ENCODE measurements at places on chromosomes 13 and 19.

GRCh38 chr13:46683676-46684260, 113.2 kb downstream of the ESD start:
- H3K4me1 ChIP-seq: no peaks in the 10 kb centered on the region
- no peak for DNase-seq

DNA sequence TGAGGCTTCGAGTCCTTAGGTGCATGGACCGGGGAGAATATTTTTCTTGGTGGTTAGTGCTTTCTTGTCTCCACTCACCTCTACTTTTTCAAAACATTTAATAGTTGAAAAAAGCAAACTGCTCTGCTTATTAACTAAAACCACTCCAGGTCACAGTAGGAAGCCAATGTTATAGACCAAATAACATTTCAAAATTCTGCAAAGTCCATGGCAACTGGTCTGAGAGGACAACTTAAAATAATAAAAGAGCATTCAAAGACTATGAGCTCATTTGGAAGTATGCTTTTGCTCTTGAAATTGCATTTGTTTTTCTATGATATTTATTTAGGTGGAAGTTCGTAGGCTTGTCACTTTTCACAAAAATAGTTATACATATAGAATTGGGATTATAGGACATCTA, 483.0 kb downstream of the DCT start:
- H3K4me1 ChIP-seq: no peaks in the 10 kb centered on the region
- no peak overlapping the region for H3K27ac ChIP-seq
- no peaks in the 10 kb centered on the region for H3K27me3 ChIP-seq
- DNase-seq: no peak
- H3K4me3 ChIP-seq: no peak overlapping the region

GRCh38 chr19:20912973-20913372, 10.1 kb upstream of the ZNF85 start:
- H3K27ac ChIP-seq: no peak overlapping the region
- no peak overlapping the region for H3K4me3 ChIP-seq
- H3K4me1 ChIP-seq: no peaks in the 10 kb centered on the region
- DNase-seq: no peak

DNA sequence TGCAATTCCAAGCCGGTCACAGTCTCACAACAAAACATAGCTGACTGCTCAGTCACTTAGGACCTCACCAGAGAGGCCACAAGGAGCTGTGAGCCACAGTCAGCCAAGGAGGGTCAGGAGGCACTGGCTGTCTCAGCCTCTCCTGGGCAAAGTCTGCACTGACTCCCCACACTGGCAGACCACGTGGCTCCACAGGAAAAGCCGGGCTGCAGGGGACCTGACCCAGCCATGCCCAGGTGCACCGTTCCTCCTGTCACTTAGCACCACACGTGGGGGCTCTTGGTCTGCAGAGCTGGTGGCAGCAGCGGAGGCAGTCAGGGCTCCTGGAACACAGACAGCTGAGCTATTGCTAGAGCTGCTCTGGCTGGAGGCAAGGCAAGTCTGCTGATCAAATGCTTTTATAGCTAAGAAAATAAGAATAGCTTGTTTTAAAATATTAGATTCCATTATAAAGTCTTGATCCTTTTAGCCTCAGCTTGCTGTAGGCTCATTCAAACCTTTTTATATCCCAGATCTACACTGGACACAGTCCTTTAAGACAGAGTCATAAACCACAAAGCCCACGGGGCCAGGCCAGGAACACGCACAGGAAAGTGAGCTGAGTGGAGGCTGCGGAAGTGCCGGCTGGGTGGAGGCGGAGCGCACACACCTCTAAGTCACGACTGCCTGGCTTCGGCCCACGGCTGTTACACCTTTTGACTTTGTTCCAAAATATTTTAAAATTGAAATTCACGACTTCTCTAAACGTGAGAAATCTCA, 744.1 kb downstream of the UQCRFS1 start:
- no peaks in the 10 kb centered on the region for H3K36me3 ChIP-seq
- H3K27ac ChIP-seq: no peak overlapping the region
- H3K27me3 ChIP-seq: peaks cover 4% of the 10 kb centered on the region
- no peak for DNase-seq

- no peak for DNase-seq
- H3K36me3 ChIP-seq: no peaks in the 10 kb centered on the region
- no peaks in the 10 kb centered on the region for H3K27me3 ChIP-seq
- H3K4me1 ChIP-seq: no peaks in the 10 kb centered on the region
- H3K27ac ChIP-seq: no peak overlapping the region
These were observed 4.5 kb downstream of the GTPBP3 start for GRCh38 chr19:17341845-17342244.

DNA sequence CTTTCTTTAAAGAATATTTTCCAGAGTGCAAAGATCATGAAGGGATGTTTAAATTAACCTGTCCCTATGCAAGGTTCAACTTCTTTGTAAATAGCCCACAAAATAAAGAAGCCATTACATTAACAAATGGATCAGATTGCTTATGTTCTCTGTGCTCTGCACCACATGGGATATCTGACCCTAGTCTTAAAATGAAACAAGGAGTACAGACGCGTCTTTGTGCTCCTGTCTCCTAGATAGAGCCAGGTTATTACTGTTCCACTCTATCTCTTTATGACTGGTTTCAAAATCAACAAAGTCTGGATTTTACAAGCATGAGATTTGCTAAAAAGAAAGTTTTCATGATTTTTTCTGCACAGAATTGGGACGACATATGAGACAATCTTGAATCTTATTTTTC, 339.4 kb downstream of the KLF12 start:
- no peaks in the 10 kb centered on the region for H3K4me1 ChIP-seq
- H3K36me3 ChIP-seq: no peaks in the 10 kb centered on the region
- H3K27me3 ChIP-seq: no peaks in the 10 kb centered on the region
- no peak overlapping the region for H3K4me3 ChIP-seq
- DNase-seq: no peak
- no peak overlapping the region for H3K27ac ChIP-seq

- no peak for DNase-seq
- H3K36me3 ChIP-seq: no peaks in the 10 kb centered on the region
- no peak overlapping the region for H3K27ac ChIP-seq
- H3K4me3 ChIP-seq: no peak overlapping the region
- H3K27me3 ChIP-seq: no peaks in the 10 kb centered on the region
These were observed 144.4 kb downstream of the ZNF675 start for GRCh38 chr19:23542562-23542961.

DNA sequence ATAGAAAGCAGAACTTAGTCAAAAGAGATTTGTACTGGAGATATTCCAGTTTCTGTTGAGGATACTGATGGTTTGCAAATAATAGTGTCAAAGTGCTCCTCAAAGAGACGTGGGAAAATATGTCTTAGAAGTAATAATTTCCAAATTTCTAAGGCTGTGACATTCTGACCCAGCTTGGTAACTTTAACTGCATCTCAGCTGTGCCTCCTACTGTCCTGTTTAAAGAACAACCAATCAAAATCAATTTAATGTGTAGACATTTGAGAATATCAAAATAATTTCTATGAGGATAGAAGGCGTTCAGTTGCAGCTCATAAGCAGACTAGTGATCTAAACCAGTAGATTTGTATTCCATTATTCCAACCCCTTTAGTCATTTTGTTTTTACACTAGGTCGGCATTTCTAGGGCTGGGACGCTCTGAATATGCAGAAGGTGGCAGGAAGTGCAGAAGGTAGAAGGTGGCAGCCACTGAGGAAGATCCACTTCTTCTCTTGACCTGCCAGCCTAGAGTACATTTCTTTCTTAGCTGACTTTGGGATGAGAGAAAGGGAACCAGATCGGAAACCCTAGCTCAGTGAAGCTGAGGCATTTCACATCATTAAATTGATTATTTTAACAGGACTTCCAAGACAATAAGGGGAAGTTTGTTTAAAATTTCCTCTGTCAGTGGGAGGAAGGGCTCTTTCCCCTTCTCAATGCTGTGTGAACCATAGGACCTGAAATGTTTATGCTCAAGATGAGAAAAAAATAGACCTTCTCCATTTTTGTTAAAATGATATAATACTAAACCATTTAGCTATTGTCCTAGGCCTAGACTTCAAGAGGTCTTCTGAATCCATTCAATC, 67.5 kb downstream of the COL4A1 start:
- H3K4me1 ChIP-seq: no peaks in the 10 kb centered on the region
- no peak overlapping the region for H3K27ac ChIP-seq
- no peaks in the 10 kb centered on the region for H3K27me3 ChIP-seq
- no peaks in the 10 kb centered on the region for H3K36me3 ChIP-seq
- no peak overlapping the region for H3K4me3 ChIP-seq

DNA sequence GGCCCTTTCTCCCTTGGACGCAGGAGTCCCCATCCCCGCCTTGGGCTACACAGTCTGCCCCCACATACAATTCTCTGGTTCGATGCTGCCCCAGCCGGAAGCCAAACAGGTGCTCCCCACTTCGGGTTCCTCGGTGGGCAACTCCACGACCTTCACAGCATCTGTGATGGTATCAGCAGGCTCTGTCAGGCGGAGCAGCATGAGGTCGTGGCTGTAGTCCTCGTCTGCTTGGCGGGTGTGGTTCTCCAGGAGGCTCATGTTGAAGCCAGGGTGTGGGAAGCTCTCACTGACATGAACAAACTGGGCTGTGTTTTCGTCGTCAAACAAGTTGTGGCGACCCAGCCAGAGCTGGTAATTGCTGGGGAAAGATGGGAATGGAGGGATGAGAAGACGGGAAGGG, 3.5 kb downstream of the KLK1 start:
- no peak for DNase-seq
- no peak overlapping the region for H3K27ac ChIP-seq
- no peak overlapping the region for H3K4me3 ChIP-seq
- H3K36me3 ChIP-seq: no peaks in the 10 kb centered on the region
- H3K27me3 ChIP-seq: peaks cover 69% of the 10 kb centered on the region

DNA sequence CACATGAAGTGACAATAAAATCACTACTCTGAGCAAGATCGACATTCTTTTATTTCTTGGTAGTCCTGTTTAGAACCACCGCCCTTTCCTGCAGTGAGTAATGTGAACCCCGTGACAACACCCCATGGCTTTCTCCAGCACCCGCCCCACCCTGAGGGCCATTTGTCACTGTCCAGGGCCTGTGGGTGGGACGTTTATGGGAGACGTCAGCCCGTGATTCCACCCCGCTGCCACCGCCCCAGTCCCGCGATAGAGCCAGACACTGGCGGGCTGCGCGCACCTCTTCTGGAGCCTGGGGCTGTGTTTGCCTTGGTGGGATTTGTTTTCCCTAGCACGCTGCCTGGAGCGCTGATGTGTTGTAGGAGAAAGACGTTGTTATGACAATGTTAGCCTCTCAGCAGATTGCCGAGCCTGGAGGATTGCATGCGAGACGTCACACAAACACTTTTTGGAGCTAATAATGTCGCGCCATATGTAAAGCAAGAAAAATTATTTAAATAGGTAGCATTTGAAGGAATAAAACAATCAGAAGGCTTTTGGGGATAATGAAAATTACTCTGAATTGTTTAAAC, 263.7 kb downstream of the TEX29 start:
- no peak overlapping the region for H3K4me3 ChIP-seq
- no peaks in the 10 kb centered on the region for H3K36me3 ChIP-seq
- DNase-seq: no peak
- peaks cover 18% of the 10 kb centered on the region for H3K27me3 ChIP-seq
- H3K27ac ChIP-seq: no peak overlapping the region
- H3K4me1 ChIP-seq: no peaks in the 10 kb centered on the region

GRCh38 chr19:15810335-15810734, 5.1 kb downstream of the OR10H1 start:
- no peak for DNase-seq
- no peaks in the 10 kb centered on the region for H3K4me1 ChIP-seq
- H3K36me3 ChIP-seq: no peaks in the 10 kb centered on the region
- no peak overlapping the region for H3K4me3 ChIP-seq
- no peak overlapping the region for H3K27ac ChIP-seq

GRCh38 chr19:16797876-16798275, 31.3 kb upstream of the SIN3B start:
- no peaks in the 10 kb centered on the region for H3K27me3 ChIP-seq
- DNase-seq: no peak
- no peak overlapping the region for H3K4me3 ChIP-seq
- no peak overlapping the region for H3K27ac ChIP-seq
- H3K4me1 ChIP-seq: no peaks in the 10 kb centered on the region

DNA sequence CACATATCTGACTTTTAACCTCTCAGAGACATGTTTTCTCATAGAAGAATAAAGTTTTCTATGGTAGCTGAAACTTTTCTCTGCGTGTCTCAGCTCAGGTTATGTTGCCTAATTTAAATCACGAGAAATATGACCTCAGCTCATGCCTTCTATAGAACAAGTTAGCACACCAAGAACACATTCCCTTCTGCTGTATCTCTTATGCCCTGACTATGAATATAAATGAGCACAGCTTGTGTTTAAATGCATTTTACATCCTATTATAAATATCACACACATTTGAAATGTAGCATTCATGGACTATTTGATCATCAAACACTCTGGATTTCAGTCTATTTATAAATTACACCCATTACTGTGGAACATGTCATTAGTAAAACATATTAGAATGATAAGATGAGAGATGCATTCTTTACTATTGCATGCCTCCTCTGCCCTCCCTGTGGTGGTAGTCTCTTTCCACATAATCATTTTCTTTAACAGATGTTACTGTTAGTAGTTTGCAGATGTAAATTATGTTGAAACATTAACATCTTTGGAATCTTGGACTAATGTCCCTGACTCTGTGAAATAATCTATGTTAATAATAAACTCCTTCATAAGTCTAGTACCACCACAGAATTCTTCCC, 2044.9 kb upstream of the PCDH20 start:
- no peaks in the 10 kb centered on the region for H3K4me1 ChIP-seq
- no peak overlapping the region for H3K27ac ChIP-seq
- no peaks in the 10 kb centered on the region for H3K36me3 ChIP-seq
- no peak overlapping the region for H3K4me3 ChIP-seq
- DNase-seq: no peak

GRCh38 chr13:97249093-97249795, 27.1 kb downstream of the MBNL2 start:
- peaks cover 19% of the 10 kb centered on the region for H3K4me1 ChIP-seq
- no peaks in the 10 kb centered on the region for H3K36me3 ChIP-seq
- no peak overlapping the region for H3K4me3 ChIP-seq

- no peak overlapping the region for H3K4me3 ChIP-seq
- H3K27ac ChIP-seq: no peak overlapping the region
- no peaks in the 10 kb centered on the region for H3K27me3 ChIP-seq
- H3K36me3 ChIP-seq: no peaks in the 10 kb centered on the region
These were observed 12.0 kb upstream of the KCNC3 start for GRCh38 chr19:50341091-50341564.

DNA sequence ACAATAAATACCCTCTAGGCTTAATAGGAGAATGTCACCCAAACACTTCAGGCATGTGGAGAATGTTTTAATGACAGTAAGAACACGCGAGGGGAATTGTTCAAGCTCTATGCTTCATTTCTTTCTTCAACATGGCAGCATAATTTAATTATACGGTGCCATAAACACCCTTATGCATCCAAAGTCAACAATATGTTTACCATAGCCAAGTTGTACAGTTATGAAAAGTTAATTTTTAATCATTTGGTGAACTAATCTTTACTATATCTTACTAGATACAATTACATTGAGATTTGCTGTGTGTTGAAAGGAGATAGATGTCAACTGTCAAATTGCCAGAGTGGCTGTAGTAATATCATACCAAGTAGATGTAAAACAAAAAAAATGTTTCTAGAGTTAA, 185.9 kb upstream of the NBEA start:
- no peak for DNase-seq
- H3K4me3 ChIP-seq: no peak overlapping the region
- H3K27me3 ChIP-seq: no peaks in the 10 kb centered on the region

GRCh38 chr19:50833117-50833801, at the start of gene KLK15:
KLK15 (minus strand) TSS chr19:50833574; CDS start chr19:50831492, 2,082 bp downstream.
- no peak for DNase-seq
- no peaks in the 10 kb centered on the region for H3K4me1 ChIP-seq
- peaks cover 28% of the 10 kb centered on the region for H3K27me3 ChIP-seq
- H3K36me3 ChIP-seq: no peaks in the 10 kb centered on the region
- no peak within 1 kb of the TSS for H3K27ac ChIP-seq

- H3K27me3 ChIP-seq: no peaks in the 10 kb centered on the region
- H3K4me3 ChIP-seq: no peak overlapping the region
- DNase-seq: no peak
- H3K36me3 ChIP-seq: no peaks in the 10 kb centered on the region
These were observed 617.2 kb downstream of the PCDH9 start for GRCh38 chr13:66612983-66613382.
